Dorsolateral prefrontal cortex (tissue), 122 donors: ENCODE measurements at places on chromosomes 12 and 14.

- DNase-seq: no peak
Observed at GRCh38 chr14:103310576-103311095, 23.4 kb upstream of the EIF5 start.

GRCh38 chr12:22255097-22255496, 79.4 kb downstream of the ST8SIA1 start:
- DNase-seq: no peak

GRCh38 chr12:69388371-69388770, 28.8 kb downstream of the YEATS4 start:
- no peak for DNase-seq

GRCh38 chr12:11730299-11731041, 81.0 kb downstream of the ETV6 start:
- no peak for DNase-seq

DNA sequence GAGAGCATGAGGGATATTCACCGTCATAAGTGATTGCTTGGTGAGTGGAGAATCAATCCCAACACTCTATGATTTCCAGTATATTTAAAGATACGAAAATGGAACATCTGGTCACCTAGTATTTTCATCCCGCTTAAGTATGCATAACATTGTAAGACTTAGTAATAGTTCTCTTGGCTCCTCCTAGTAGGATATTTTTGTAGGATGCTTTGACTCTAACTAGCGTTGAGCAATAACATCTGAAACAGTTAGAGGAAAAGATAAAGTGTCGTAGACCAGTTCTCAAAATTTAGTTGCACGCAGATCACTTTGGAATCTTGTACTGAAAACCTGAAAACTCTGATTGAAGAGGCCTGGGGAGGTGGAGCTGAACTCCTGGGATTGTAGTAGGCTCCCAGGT, 7.6 kb downstream of the SAMD4A start:
- DNase-seq: no peak

DNA sequence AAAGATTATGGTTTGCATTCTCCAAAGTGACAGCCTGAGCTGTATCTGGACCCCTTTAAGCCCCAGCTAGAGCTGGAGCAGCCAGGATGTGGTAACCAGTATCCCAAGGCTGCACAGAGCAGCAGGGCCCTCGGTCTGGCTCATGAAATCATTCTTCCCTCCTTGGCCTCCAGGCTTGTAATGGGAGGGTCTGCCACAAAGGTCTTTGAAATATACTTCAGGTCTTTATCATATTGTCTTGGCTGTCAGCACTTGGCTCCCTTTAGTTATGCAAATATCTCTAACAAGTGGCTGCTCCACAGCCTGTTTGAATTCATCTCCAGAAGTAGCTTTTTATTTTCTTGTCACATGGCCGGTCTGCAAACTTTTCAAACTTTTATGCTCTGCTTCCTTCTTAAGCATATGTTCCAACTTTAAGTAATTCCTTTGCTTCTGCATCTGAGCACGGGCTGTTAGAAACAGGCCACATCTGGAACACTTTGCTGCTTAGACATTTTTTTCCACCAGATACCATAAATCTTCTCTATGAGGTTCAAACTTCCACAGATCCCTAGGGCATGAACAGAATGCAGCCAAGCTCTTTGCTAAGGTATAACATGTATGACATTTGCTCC, 663.4 kb upstream of the MIS18BP1 start:
- no peak for DNase-seq

DNA sequence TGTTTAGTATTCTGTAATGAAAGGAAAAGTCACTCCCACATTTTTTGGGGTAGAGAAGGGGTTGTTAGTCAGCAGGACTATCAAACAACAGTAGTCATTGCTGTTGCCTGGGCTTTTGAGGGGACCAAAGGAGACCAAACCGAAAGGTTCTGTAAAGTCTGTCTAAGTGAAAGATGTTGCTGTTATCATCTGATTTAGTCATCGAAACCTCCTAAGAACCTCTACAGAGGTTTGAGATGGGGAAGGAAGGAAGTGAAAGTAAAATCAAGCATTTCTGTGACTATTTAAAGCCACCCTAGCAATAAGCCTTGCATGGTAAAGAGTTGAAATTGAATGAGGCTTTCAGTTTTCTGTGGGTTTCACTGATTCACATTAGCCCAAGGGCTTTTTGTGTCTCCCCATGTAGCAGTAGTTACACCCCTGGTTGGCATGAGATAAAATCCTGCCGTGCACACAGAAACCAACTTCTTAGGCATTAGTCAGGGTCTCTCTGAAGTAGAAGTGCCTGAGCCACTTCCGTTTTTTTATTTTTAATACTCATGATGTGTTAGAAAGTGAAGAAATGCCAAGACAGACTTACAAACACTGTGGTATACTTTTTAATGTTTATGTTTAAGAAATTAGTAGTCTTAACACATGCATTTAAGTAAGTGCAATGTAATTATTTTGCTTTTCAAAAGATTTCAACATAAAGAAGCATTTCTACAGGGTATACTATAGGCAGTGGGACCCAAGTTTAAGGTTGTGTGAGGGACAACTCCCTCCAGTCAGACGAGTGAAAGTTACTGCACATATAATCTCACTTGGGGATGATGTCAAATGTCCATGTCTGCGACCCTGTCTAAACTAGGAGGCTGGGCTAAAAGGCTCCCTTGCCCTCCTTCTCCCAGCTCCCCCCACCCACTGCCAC, 50.4 kb downstream of the DYRK2 start:
- no peak for DNase-seq

DNA sequence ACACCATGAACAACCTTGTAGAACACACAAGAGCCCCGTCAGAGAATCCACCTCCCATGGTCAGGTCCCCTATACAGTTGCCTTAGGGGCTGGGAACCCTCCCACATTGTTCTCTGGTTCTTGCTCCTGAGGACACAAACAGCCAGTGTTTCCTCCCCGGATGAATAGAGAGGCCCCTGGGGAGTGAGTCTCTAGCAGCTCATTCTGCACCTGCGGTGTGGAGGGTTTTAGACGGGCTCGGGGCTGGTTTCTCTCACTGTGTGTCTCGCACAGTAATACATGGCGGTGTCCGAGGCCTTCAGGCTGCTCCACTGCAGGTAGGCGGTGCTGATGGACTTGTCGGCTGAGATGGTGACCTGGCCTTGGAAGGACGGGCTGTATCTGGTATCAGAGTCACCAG, 1052.1 kb downstream of the TMEM121 start:
- no peak for DNase-seq

- DNase-seq: no peak
Observed at GRCh38 chr12:119263466-119263865, 71.1 kb upstream of the CCDC60 start.

DNA sequence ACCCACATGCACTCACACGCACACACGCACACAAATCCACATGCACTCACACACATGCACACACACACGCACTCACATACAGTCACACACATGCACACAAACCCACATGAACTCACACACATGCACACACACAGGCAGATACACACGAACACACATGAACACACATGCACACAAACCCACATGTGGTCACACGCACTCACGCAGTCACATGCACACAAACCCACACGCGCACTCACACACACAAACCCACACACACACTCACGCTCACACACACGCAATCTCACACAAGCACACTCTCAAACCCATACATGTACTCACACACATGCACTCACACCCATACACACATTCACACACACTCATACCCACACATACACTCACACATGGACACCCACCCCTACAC, 61.5 kb downstream of the GALNT9 start:
- no peak for DNase-seq

DNA sequence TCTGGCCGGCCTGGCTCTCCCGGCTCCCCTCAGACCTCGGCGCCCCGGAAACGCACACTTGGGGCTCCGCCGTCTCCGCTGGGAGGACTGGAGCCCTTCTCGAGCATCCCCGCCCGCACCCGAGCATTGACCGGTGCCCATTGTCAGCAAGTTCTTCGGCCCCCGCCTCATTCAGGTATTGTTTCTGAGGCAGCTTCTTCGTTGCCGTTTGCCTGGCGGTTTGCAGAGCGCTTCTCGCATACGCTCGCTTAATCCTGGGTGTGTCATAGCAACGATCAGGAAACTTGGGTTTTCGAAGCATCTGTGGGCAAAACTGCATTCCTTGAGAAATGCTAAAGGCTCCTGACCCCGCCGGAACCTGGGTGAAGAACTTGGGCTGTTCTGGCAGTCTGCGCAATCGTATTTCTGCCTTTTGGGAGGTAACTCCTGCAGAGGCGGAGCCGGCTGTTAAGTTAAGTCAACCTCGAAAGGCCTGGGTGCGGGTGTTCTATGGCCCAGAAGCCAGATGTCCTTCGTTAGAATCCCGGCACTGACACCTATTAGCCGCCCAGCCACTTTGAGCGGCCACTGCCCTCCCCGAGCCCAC, 518 bp downstream of the GSKIP start:
- peak; percentile 41 for DNase-seq

GRCh38 chr12:12428047-12428446, 71.2 kb downstream of the BORCS5 start:
- DNase-seq: no peak

GRCh38 chr12:131347345-131347714, 363.6 kb upstream of the SFSWAP start:
- no peak for DNase-seq

GRCh38 chr12:5390174-5390799, 41.6 kb upstream of the NTF3 start:
- DNase-seq: no peak

DNA sequence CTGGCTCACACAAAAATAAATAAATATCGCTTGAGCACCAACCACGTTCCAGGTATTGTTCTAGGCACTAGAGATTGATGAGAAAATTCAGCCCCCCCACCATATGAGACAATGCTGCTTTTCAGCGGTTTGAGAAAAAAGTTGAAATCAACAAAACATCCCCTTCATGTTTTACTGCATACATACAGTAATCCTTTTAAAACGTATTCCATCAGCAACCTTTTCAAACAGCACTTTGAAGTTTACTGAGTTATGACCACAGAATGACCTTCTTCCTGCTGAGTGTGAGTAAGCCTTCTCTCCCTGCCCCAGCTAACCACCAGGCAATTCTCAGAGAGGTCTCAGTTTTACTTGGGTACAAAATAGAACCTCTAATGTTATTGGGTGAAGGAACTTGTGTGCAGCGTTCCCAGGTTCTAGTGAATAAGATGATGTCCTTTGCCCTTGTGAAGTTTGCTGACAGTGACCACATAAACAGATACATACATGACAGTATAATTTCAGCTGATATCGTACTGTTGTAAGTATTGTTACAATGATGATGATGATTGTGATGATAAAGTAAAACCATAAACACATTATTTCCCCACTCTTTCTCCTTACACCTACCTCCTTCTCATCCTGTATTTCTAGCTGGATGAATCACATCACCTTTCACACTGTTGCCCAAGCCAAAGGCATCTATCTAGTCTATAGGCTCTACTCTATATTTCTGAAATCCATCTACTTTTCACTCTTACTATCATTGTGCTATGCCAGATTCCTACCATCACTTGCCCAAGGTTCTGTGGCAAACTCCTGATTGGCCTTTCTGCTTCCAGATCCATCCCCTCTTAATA, 124.4 kb upstream of the KRR1 start:
- DNase-seq: no peak

- no peak for DNase-seq
Observed at GRCh38 chr12:124111006-124111405, 138.0 kb downstream of the ZNF664 start.

GRCh38 chr14:55733599-55733998, 153.6 kb downstream of the KTN1 start:
- DNase-seq: no peak

- DNase-seq: no peak
Observed at GRCh38 chr12:49367381-49368239, at the start of gene SPATS2. Gene SPATS2 (plus strand): TSS chr12:49367462. CDS start chr12:49461013, 93,551 bp downstream.

DNA sequence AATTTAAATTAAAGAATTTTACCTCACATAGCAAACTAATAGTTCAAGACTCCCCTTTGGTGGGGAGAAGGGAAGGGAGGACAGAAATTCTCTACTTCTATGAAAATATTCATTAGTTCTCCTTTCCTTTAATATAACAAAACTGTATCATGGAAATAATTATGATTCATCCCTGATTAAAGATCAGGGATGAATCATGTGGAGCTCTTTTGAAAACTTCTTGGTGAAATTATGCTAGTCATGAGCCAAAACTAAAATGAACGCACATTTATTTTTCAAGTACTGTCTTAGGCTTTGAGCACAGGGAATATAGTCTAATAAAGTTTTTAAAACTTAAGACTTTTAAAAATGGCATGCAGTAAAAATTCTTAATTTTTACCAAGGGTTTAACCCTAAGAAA, 17.1 kb downstream of the TMBIM4 start:
- no peak for DNase-seq

- DNase-seq: no peak
Observed at GRCh38 chr12:127667131-127667685, 599.8 kb upstream of the TMEM132C start.

DNA sequence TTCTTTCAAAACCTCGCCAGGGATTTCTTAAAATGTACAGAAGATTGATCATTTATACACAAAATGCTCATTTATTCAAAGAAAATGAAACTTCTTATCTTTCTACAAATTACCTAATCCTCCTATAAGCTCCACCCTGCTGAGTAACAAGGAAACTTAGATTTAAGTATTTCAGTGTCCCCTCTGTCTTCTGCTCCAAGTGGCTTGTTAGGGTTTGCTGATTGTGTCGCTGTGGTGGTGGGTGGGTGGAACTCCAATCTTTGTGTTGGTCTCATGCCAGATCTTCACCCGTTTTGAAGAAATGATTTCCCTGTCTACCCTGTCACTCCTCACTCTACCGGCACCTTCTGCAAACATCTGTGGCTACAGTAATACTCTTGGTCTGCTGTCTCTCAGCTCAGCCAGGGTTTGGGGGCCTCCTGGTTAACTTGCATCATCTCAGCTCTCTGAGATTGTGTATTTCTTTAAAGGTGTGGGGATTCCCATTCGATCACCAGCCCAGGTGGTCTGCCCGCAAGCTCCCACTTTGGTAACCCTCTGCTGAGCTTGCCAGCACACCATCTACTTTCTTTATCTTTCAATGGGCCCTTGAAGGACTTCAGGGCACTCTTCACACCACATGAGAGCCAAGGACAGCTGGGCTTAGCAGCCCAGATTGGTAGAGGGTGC, 73.8 kb downstream of the DRAM1 start:
- DNase-seq: no peak

GRCh38 chr14:53520078-53520928, 367.2 kb upstream of the DDHD1 start:
- no peak for DNase-seq

DNA sequence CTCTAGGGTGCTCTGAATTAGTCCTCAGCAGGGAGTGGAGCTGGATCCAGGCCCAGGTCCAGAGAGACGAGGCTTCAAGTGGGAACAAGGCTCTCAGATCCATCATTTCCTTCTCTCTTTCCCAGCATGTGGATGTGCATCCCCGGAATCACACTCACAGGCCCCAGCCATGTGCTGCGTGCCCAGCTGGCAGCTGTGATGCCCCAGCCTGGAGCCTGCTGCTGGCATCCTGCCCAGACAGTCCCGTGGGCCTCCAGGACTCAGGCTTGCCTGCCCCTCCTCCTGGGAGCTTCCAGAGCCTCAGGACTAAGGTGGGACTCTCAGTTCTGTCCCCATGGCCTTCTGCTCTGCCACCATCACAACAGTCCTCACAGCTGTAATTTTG, 6.2 kb upstream of the KRT84 start:
- peak; percentile 71 for DNase-seq

GRCh38 chr12:78680596-78680995, 184.0 kb upstream of the SYT1 start:
- no peak for DNase-seq
